ENCODE measurements at places on chromosomes 13 and 19. TPM values are rescaled to one million over a fixed set of nuclear protein-coding genes. Genes with fewer than 3 reads are reported as not detected.
A peak's percentile ranks its signal among the peaks of the same experiment; 100 is the strongest.

DNA sequence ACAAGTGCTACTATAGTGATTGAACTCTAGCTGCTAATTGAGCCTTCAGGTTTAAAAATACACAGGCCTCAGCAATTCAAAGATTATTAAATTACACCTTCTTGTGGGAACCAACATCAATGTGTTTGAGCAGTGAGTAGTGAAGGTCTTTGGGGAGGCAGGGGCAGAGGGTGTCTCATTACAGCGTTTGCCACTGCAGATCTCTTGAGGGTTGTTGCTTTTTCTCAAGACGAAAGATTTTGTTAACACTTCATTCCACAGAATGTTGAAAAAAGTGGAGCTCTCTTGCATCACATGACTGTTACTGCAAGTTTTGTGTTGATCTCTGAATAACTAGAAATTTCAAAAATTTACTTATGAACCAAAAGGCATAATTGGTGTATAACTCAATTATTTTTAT lies 253.6 kb downstream of the ATP8A2 start:
- H3K27ac ChIP-seq: no peak overlapping the region
- DNase-seq: no peak
- no peaks in the 10 kb centered on the region for H3K4me1 ChIP-seq
- H3K4me3 ChIP-seq: no peak overlapping the region
- no peaks in the 10 kb centered on the region for H3K36me3 ChIP-seq
- H3K27me3 ChIP-seq: no peaks in the 10 kb centered on the region

GRCh38 chr13:96474181-96474557 lies 384.3 kb downstream of the HS6ST3 start:
- DNase-seq: no peak
- no peaks in the 10 kb centered on the region for H3K27me3 ChIP-seq
- no peaks in the 10 kb centered on the region for H3K36me3 ChIP-seq
- no peak overlapping the region for H3K4me3 ChIP-seq
- H3K4me1 ChIP-seq: no peaks in the 10 kb centered on the region

DNA sequence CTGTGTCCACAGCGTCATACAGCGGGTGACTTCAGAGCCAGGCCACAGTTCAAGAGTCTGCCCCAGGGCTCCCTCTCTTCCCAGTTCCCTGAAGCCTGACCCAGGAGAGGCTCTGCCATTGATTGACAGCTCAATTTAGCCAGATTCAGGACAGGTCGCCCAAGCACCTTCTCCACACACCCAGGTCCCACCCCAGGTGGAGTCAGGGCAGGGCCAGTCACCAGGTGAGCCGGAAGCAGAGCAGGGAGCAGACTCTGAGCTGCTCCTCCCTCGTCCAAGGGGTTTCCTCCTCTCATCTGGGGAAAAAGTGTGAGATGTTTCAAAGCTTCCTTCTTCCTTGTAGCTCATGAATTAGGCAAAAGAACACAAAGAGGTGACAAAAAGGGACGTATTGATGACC lies 5.6 kb downstream of the CEACAM7 start:
- no peaks in the 10 kb centered on the region for H3K27me3 ChIP-seq
- no peak overlapping the region for H3K4me3 ChIP-seq
- H3K4me1 ChIP-seq: no peaks in the 10 kb centered on the region
- no peak overlapping the region for H3K27ac ChIP-seq

PSG2 gene
- not detected for total RNA-seq

- H3K4me1 ChIP-seq: no peaks in the 10 kb centered on the region
- H3K27me3 ChIP-seq: no peaks in the 10 kb centered on the region
- no peak overlapping the region for H3K27ac ChIP-seq
- peak overlapping the region; percentile 19 for H3K4me3 ChIP-seq
Measured at GRCh38 chr19:12938779-12939601, 581 bp downstream of the CALR start.

DNA sequence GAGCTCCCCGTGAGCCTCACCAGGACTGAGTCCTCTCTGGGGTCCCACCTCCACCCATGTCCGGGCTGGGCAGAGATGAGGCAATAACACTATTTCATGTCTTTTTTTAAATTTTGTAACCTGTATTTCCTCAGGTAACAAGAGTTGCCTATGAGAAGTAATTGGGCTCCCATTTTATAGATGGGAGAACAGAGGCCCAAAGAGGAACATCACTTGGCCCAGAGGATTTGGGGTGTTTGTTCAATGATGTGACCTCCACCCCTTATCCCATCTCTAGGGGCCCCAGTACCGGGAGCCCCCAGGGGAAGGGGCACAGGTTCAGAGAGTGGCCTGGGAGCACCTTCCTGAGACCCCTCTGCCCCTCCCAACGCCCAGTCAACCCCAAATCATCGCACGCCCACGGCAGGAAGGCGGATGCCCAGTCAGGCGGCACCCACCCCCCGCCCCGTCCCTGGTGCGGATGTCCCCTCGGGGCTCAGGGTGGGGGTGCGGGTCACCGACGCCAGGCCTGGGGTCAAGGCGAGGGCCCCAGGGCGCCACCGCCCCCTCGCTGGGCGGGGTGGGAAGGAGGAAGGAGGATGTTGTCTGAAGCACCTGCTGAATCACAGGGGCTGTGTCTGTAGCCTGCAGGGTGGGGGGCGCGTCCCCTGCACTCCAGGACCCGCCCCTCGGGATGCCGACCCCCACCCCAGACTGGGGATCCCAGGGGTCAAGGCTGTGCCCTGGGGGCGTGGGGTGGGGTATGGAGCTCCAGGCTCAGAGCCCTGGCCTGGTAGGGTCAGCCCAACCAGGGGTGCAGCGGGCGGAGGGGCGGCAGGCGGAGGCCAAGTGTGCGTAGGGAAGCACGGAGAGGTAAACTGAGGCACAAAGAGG lies 9.0 kb upstream of the CIRBP start:
- no peak for DNase-seq
- H3K27ac ChIP-seq: no peak overlapping the region
- peaks cover 7% of the 10 kb centered on the region for H3K36me3 ChIP-seq
- no peak overlapping the region for H3K4me3 ChIP-seq

APOC1 gene
- 14.8 TPM for total RNA-seq

GRCh38 chr13:23980160-23980551 lies 82.9 kb upstream of the C1QTNF9B start:
- no peaks in the 10 kb centered on the region for H3K27me3 ChIP-seq
- H3K27ac ChIP-seq: no peak overlapping the region
- DNase-seq: peak; percentile 97
- peak overlapping the region; percentile 50 for H3K4me3 ChIP-seq
- H3K4me1 ChIP-seq: no peaks in the 10 kb centered on the region

- no peaks in the 10 kb centered on the region for H3K27me3 ChIP-seq
- no peak overlapping the region for H3K27ac ChIP-seq
- H3K4me3 ChIP-seq: no peak overlapping the region
- no peak for DNase-seq
- no peaks in the 10 kb centered on the region for H3K4me1 ChIP-seq
Measured at GRCh38 chr13:78700121-78700910, 41.4 kb upstream of the OBI1 start.

- H3K36me3 ChIP-seq: no peaks in the 10 kb centered on the region
- no peak overlapping the region for H3K27ac ChIP-seq
- no peak for DNase-seq
- H3K4me3 ChIP-seq: no peak overlapping the region
Measured at GRCh38 chr19:51789061-51789795, 5.7 kb upstream of the FPR3 start.

DNA sequence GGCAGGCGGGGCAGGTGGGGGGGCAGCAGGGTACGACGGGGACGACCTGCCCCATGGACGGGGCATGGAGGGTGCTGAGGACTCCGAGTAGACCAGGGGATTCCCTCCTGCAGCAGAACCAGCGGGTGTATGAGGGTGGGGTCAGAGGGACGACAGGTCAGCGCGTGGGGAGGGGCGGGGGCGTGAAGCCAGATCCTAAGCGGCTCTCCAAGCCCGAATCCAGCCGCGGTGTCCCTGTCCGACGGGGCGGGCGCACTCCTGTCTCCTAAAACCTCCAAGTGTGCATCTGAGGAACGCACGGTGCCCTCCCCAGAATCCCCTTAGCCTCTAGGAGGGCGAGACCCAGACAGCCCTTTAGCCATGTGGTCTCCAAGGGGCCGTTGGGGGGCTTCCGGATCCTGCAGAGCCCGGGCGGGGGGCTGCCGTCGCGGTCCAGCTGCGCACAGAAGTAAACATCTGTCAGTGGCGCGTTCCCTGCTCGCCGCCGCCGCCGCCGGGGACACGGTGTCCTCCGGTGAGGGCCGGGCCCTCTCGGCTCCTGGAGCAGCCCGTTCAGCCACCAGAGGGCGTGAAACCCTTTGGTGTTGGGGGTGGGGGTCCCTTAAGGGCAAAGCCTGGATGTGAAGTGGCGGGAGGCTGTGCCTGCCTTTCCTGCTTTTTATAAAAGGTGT lies 730 bp downstream of the NRTN start:
- DNase-seq: no peak
- no peaks in the 10 kb centered on the region for H3K27me3 ChIP-seq
- no peaks in the 10 kb centered on the region for H3K4me1 ChIP-seq
- no peaks in the 10 kb centered on the region for H3K36me3 ChIP-seq

DNA sequence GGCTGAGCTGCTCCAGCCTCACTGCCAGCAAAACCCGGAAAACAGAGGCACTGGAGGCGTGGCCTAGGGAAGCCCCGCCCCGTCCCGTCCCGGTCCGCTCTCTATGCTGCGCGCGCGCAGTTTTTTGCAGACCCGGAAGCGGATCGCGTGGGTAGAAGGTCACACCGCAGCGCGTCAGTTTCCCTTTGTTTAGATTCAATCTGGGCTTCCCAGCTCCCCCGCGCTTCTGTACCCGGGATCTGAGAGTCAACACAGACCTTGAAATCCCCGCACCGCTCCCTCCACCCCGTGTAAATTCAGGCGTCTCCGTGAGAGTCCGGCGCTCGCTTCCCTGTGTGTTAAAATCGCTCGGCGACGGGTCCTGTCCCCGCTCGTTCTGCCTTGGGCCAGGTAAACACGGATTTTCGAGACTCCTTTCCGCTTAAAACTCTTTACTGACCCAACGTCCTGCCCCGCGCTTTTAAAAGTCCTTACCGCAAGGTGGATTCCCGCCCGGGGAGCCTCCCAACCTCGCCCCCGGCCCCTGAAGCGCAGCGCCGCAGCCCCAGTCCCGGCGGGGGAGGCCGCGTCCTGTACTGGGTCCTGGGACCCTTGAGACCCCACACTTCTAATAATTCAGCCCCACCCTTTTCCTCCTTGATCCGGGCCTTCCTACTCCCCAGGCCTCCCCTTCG lies at the start of gene ZNF610:
TSS of gene ZNF610 (plus strand) at position 127 of the 674 bp plus-strand sequence. CDS start 12,930 bp downstream, outside the sequence.
- H3K36me3 ChIP-seq: no peaks in the 10 kb centered on the region
- peak within 1 kb of the TSS; percentile 80 for H3K4me3 ChIP-seq
- H3K27me3 ChIP-seq: no peaks in the 10 kb centered on the region

KBTBD6 gene
- 4.3 TPM for total RNA-seq

GRCh38 chr19:29770648-29771047 lies 41.1 kb upstream of the CCNE1 start:
- no peaks in the 10 kb centered on the region for H3K36me3 ChIP-seq
- H3K4me1 ChIP-seq: no peaks in the 10 kb centered on the region
- no peak for DNase-seq
- no peak overlapping the region for H3K4me3 ChIP-seq
- no peaks in the 10 kb centered on the region for H3K27me3 ChIP-seq

KLHL1 gene
- total RNA-seq: not detected

DNA sequence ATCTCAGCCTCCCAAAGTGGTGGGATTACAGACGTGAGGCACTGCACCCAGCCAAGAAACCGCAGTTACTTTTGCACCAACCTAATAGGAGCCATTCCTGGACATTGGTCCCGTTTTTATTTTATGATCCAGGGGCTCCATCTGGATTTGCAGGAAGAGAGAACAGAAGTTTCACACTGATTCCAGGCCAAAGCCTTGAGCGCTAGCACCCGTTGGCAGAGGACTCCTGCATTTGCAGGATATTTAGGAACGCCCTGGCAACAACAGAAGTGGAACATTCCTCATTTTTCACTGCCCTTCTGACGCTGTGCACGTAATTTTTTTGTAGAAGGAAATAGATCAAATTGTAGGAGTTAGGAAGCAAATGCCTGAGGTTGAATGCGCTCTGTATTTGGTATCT lies 11.7 kb upstream of the SULT2A1 start:
- H3K27ac ChIP-seq: no peak overlapping the region
- no peaks in the 10 kb centered on the region for H3K27me3 ChIP-seq
- H3K36me3 ChIP-seq: no peaks in the 10 kb centered on the region

Measured in aorta (tissue), 5 donors.